ENCODE measurements at places on chromosomes 16 and 17. TPM values are rescaled to one million over a fixed set of nuclear protein-coding genes. Genes with fewer than 3 reads are reported as not detected.

DNAH2 gene
- 0.02 TPM for total RNA-seq

PDIA2 gene
- total RNA-seq, result 0.13 TPM

CCL7 gene
- 0.62 TPM for total RNA-seq

NLRC3 gene
- 0.01 TPM for total RNA-seq

NOL11 gene
- 72.1 TPM for total RNA-seq

TOM1L2 gene
- total RNA-seq, result 22.9 TPM

SPN gene
- not detected for total RNA-seq

G6PC1 gene
- not detected for total RNA-seq

MPO gene
- total RNA-seq, result not detected

YBX2 gene
- total RNA-seq, result 0.40 TPM

Data from A549 treated with RU486 at 1 μM for 4 hours (cell line).